Activated T-cell treated with anti-CD3 and anti-CD28 coated beads, Interleukin-2, amount 50 U/mL, for 72 hours (primary cell): ENCODE measurements at places on chromosomes 11 and 22. TPM values are rescaled to one million over a fixed set of nuclear protein-coding genes. Genes with fewer than 3 reads are reported as not detected.

Gene SCO2
- 8.3 TPM for total RNA-seq

Gene MB
- 0.69 TPM for total RNA-seq

Gene SAA1
- total RNA-seq = not detected

Gene UPK3A
- not detected for total RNA-seq

Gene DEPDC7
- total RNA-seq = 2.4 TPM

Gene SYT8
- not detected for total RNA-seq

DNA sequence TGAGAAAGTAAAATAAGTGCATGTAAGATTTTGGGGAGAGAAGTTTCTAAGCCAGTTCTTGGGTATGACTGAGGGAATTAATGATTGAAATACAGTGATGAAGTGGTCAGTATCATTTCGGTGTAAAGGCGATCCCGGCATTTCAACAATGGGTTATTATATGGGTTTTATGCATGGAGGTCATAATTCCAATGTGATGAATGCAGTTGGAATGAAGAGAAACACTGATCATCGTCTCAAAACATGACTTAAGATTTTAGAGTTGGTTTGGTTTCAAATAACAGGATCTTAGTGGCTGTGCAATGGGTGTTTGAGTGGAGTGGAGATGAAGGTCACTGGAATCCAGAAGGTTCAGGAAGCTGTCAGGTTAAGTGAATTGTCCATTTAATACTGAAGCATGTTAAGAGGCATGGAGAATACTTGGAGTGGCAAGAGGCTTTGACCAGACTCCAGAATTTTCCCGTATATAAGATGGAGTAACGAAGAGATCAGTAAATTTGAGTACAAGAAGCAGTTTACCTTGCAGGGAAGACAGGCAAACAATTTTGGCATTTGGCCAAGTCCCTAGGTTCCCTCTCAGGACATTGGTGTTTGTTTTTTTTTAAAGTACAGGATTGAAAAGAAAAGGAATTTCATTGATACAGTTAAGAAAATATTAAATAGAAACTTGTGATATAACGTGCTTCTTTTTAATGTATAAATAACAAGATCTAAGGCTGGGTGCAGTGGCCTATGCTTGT lies 96.4 kb upstream of the BIRC3 start:
- H3K4me3 ChIP-seq = no peak overlapping the region
- peaks cover 11% of the 10 kb centered on the region for H3K27me3 ChIP-seq
- no peak overlapping the region for H3K27ac ChIP-seq
- H3K36me3 ChIP-seq = no peaks in the 10 kb centered on the region

- H3K4me3 ChIP-seq = no peak overlapping the region
Observed at GRCh38 chr22:32994898-32995297, 63.3 kb downstream of the SYN3 start.
